ENCODE measurements at places on chromosomes 3 and 15.

- no peak for DNase-seq
Observed at GRCh38 chr15:74642734-74643664, 27.4 kb downstream of the CLK3 start.

- no peak for DNase-seq
Observed at GRCh38 chr15:26382444-26383072, 390.3 kb downstream of the GABRB3 start.

DNA sequence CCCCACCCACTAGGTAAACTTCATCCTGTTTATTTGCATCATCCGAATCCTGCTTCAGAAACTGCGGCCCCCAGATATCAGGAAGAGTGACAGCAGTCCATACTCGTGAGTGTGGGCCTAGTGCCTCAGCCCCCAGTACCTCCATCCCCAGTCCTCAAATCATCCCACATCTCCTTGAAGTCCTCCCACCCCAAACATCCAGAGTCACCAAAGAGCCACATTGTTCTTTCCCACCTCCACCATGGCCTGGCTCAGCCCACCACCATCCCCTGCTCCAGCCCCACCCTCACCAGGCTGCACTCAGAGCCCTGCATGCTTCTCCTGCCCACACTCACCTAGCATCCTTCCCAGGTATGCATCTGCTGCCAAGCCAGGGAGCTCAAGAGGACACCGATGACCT is 29.8 kb downstream of the VIPR1 start:
- no peak for DNase-seq

DNA sequence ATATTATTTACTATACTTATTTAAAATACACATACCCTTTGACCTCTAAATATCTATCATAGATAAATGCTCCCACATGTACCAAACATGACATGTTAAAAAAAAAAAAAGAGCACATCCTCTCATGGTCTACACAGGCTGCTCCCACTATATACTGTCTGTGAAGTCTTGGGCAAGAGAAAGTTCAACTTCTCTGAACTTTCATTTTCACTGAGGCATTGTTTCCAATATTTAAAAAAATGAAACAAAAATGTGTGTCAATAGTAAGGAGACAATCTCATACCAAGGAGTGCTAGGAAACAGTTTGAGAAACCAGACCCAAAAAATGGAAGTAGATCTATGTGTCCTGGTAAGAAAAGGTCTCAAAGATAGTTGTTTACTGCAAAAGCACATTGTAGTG is 29.3 kb downstream of the SLC4A7 start:
- no peak for DNase-seq

- no peak for DNase-seq
Observed at GRCh38 chr15:99473981-99474906, 91.5 kb upstream of the MEF2A start.

GRCh38 chr3:8597219-8597853 is 47.3 kb downstream of the SSUH2 start:
- no peak for DNase-seq

- no peak for DNase-seq
Observed at GRCh38 chr15:59340325-59340724, 32.3 kb downstream of the MYO1E start.

GRCh38 chr15:74406992-74407705 is 26.6 kb downstream of the SEMA7A start:
- DNase-seq: no peak

DNA sequence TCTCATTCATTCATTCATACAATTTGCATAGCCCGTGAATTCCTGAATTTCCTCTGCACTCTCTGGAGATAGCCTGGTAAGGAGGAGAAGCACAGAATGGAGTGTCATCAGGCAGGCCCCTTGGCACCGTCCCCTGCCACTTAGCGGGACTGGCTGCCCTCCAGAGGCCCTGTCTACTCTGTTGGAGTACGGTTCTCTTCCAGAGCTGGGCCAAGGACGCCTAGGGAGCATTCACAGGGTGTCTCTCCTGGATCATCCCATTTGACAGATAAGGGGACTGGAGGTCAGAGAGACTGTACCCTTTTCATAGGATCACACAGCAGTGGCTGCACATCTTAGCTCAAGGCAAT is 48.0 kb downstream of the PTH1R start:
- DNase-seq: no peak

DNA sequence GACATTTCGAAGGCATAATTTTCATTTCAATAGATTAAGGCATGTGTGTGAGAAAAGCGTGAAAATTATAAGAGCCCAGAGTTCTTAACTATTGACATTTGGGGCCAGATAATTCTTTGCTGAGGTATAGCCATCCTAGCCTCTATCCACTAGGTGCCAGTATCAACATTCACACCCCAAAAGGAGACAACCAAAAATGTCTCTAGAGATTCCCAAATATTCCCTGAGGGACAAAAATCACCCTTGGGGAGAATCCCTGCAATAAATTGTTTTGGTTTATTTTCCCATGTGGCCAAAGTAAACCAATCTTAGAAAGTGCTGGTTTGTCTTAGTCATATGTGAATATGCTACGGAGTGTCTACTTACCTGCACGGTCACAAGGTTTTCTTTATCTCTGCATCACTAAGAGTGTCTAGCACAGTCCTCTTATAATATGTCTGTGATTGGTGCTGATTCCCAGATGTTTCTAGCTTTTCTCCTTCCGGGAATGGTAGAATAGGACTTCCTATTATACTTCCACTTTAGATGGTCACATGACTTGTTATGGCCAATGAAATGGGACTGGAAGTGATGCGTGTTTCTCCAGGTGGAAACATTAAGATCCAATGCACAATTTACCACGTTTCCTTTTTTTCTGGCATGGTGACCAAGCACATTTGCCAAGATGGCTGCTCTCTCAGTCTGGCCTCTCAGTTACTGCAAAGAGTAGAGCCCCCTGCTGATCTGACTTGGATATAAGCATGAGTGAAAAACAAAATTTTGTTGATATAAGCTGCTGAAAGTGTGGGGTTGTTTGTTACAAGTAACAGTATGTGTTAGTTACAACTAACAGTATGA is 8.0 kb upstream of the KBTBD8 start:
- DNase-seq: no peak

- DNase-seq: no peak
Observed at GRCh38 chr3:195268576-195269309, 2.2 kb downstream of the XXYLT1 start.

DNA sequence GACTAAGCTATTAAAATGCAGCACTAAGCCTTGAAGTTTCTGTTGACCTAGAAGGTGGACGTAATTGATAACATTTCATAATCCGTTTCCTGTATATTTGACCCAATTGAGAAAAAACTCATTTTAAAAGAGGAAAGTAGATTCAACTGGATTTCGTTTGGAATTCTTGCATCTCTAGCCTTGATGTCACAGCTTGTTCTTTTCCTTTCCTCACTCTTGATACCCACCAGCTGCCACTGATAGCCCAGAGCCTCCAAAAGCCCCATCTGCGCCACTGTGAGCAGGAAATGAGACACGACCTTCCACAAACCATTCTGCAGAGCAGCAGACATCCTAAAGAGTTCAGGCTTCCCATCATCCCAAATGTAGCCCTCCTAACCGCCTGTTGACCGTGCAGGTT is 61.8 kb downstream of the FOXB1 start:
- no peak for DNase-seq

GRCh38 chr3:142315083-142315482 is 89.7 kb upstream of the GK5 start:
- DNase-seq: no peak

DNA sequence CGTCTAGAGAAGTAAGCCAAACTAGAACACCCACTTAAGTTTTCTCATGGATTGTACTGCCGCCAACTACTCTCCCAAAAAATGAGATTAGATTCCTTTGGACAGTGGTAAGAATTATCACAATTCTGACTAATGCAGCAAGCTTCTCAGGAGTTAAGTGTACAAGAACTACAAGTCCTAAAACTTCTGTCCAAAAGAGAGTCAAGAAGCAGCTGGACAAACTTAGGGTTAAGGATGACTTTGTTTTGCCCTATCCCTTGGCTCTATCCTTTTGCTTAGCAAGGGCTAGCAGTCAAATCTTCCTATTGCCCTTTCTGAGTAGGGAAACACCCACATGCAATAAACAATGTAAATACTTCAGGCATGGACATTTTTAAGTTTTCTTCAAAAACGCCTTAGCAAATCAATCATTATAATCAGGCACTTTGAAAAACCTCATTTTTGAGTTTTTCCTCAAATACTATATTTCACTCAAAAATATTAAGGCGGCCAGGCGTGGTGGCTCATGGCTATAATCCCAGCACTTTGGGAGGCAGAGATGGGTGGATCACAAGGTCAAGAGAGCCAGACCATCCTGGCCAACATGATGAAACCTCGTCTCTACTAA is 19.5 kb downstream of the RAF1 start:
- no peak for DNase-seq

DNA sequence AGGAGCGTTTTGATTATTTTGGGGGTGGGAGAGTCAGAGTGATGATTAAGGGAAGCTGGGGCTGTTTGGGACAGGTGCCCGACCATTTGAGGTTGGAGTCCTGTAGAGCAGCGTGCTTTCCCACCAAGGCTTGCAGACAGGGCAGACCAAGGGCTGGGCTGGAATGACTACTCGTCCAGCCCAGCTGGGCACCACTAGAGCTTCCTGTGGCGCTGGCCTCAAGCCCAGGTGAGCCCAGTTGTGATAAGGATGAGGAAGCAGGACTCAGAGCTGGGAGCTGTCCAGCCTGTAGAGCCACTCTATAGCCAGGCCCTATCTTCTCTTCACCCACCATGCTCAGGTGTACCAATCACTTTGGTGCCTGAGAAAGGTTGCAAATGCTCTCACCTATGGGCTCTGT is 75.8 kb upstream of the ACAN start:
- DNase-seq: no peak

DNA sequence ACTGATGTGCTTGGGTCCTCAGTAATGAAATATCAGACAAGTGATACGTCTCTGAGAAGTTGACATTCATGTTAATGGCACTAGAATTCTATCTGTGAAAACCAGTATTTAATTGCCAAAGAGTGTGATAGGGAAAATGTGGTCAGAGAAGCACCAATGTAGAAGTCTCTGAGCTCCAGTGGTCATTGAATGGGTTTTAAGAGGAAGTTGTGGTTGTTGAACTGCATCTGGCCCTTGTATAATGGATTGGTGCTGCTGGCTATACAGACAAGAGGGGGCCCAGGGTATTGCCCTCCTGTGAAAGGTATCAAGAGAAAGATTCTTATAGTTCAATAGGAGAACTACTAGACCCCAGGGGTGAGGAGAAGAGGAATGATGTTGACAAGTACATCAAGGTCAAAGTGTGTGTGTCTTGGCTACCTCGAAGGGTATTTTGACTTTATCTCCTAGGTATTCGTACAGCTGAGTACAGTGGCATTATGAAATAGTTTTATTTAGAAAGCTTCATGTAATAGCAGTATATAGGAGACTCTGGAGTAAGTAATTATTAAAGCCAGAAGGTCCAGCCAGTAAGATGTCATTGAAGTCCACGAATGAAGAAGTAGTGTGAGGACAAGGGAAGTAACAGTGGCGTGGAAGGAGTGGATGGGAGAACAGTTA is 47.1 kb downstream of the CHD2 start:
- DNase-seq: no peak

DNA sequence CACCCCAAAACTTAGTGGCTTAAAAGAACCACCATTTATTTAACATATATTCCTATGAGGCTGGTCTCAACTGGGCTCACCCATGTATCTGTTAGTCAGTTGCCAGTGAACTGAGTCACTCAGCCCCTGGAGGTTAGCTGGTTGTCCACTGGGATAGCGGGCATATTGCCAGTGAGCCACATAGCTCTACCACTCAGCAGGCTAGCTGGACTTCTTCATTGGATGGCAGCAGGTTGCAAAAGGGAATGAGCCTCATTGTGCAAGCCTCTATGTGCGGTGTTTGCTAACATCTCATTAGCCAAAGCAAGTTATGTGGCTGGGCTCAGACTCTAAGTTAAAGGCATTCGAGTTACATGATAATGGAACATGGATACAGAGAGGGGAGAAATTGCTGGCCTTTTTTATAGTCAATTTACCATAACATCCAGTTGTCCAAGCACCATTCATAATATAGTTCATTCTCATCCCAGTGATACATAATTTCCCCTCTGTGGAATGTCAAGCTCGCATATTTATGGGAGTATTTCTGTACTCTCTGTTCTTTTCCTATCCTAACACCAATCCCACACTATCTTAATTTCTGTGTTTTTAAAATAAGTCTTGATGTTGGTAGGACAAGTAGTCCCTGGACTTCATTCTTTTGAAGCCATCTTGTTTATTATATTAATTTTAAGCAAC is 8.7 kb downstream of the BTD start:
- no peak for DNase-seq

DNA sequence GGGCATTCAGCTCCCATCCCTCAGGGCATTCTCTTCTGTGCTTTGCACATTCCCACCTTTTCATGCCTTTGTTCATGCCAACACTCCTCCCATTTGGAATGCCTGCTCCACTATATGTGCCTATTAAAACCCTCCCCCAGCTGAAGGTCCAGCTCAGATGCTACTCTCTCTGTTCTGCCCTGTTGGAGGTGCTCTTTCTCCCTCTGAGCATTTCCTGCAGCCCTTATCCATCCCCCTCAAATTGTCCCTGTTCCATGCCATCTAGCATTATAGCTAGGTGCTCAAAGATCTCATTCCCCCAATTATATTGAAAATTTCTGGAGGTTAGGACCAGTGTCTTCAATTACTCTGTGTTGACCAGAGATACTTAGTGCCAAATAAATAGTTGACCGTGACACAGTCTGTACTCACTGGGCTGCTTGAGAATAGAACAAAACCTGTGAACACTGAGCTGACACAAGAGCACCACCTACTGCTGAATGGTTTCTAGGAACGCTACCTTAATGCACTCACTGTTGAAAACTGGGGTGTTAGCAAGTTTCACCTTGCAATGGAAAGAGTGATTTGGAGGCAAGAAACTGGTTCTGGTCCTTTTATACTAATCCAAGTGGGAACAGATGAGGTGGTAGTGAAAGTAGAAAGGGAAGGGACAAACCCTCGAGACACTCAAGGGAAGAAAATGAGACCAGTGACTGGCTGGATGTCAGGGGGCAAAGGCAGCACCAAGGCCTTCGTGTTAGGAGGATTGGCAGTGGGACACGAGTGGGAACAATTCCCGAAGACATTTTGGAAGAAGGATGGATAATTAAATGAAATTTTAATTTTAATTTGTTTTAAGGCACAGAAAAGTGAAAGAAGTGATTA is 289.8 kb upstream of the ROPN1 start:
- no peak for DNase-seq

GRCh38 chr3:21750831-21751391 is at the start of gene ZNF385D:
ZNF385D (minus strand) TSS chr3:21751210; CDS start chr3:21750916, 294 bp downstream.
- DNase-seq: no peak

DNA sequence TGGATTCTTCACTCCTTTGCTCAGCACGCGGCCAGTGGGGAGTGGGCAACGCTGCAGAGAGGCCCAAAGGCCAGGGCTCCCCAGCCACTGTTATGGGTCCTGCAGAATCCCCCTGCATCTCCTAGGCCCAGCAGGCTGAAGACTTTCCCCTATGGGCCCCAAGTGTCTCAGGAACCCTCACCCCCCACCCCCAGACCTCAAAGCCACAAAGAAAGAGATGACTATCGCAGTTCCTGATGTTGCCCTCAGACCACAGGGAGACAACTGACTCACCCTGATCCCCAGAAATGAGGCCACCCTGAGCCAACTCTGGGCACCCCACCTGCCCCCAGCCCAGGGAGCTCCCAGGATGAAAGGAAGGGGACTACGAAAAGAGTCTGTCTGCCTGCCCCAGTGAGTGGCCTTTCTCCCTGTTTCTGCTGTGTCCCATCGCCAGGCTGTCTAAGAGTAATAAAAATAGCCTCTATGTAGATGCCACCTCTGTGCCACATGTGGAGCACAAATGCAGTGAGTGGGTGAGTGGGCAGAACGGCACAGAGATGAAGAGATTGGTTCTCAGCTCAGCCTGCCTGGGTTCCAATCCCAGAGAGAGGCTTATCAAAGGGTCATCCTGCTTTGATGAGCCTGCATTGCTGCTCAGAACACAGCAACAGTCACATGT is 283.0 kb downstream of the UACA start:
- DNase-seq: no peak

Measured in NCI-H187 (cell line).